ENCODE measurements at places on chromosomes 2 and 18.
A peak's percentile ranks its signal among the peaks of the same experiment; 100 is the strongest.

GRCh38 chr2:28681606-28682005 lies 70.0 kb upstream of the PPP1CB start:
- no peak for DNase-seq

DNA sequence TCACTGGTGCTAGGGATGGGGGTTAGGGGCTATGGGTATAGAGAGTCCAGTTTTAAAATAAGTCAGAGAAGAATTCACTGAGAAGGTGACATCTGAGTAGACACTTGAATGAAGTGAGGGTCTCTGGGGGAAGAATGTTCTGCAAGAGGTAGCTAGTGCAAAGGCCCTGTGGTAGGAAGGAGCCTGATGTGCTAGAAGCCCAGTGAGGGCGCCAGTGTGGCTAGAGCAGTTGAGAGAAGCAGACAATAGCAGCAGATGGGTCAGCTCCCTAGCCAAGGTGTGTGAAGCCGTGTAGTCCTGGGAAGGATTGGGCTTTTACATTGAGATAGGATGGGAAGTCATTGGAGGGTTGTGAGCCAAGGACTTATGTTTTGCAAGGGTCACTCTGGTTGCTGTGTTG lies 105.8 kb upstream of the PELI1 start:
- DNase-seq = no peak

GRCh38 chr2:83323038-83323437 lies 1136.0 kb downstream of the SUCLG1 start:
- DNase-seq = no peak

DNA sequence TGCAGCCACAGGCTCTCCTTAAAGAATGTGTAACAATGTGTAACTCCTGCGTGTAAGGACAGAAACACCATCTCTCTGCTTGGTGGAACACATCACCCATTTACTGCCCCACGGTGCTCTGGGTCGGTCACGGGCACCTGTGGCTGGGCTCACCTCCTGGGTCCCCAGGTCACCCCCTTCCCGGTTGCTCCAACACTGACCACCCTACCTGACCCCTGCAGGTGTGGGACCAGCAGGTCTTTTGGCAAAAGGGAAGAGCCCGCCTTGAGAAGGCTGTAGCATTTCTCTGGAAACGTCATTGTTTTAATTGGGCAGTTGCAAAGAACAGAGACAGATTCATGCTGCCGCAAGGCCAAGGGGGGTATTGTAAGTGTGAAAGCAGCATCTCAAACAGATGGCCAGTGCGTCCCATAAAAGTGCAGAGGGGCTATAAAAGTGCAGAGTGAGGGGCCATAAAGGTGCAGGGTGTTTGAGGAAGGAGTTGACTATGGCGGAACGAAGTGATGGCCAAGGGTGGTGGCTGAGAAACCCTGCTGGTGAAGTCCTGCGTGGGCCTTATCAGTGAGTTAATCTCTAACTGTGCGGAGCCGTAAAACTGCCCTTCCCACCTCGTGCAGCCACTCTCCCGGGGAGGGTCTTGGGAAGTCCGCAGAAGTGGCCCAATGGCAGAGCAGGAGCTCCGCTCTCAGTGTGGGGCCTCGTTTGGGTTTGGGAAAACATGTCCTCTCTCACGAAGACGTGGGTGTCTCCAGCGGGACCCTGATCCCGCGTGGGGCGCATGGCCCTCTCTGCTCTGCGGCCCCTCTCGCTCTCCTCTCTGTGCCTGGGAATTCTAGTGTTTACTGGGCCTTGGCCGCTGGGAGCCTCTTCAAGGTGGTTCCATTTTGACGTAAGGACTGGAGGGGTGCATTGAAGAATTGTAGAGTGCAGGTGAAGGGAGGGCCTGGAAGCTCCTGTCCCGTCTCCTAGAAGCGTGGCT lies 13.7 kb upstream of the NEU4 start:
- DNase-seq = no peak

DNA sequence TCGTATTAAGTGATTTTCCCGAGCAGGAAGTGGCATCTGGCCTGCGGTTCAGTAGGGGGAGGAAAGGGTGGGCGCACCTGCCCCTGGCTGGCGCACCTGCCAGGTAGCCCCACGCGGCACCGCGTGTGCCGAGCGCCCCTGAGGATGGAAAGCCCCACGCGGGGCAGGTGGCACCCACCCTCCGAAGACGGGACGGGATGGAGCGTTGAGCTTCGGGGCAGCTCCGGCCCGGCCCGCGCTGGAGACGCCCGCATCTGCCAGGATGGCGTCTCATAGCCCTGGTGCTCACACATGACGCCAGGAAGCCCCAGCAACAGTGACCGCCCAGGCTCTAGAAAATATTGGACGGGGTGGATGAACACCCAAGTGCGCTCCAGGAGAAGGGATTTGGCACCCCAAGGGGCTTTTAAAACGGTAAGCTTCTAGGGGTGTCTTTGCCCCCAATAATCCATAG lies 2.5 kb upstream of the NFATC1 start:
- DNase-seq = no peak

- no peak for DNase-seq
These were observed 54.5 kb downstream of the EPAS1 start for GRCh38 chr2:46351750-46352138.

GRCh38 chr2:119744335-119744939 lies 15.3 kb upstream of the PTPN4 start:
- no peak for DNase-seq

- peak; percentile 1 for DNase-seq
These were observed 3.2 kb downstream of the UBE2E3 start for GRCh38 chr2:180983468-180984242.
